AG08395 (cell line): ENCODE measurements at places on chromosomes 16 and 17.

DNA sequence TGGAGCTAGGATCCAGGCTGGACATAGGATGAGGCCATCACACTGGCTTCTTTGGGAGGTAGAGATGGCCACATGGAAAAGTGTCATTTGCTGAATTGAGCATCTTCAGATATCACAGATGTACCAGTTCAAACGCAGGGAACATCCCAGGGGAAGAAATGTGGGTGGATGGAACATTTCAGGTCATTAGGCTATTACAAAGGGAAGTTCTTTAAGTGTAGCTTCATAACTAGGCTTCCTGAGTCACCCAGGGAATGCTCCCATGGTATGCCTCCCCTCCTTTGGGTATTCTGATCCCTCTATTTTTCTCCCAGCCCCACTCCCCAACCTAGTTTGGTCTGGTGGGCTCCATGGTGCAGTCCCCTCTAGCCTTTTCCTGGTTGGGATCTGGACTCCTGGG lies 69.8 kb upstream of the IRX3 start:
- DNase-seq = no peak

DNA sequence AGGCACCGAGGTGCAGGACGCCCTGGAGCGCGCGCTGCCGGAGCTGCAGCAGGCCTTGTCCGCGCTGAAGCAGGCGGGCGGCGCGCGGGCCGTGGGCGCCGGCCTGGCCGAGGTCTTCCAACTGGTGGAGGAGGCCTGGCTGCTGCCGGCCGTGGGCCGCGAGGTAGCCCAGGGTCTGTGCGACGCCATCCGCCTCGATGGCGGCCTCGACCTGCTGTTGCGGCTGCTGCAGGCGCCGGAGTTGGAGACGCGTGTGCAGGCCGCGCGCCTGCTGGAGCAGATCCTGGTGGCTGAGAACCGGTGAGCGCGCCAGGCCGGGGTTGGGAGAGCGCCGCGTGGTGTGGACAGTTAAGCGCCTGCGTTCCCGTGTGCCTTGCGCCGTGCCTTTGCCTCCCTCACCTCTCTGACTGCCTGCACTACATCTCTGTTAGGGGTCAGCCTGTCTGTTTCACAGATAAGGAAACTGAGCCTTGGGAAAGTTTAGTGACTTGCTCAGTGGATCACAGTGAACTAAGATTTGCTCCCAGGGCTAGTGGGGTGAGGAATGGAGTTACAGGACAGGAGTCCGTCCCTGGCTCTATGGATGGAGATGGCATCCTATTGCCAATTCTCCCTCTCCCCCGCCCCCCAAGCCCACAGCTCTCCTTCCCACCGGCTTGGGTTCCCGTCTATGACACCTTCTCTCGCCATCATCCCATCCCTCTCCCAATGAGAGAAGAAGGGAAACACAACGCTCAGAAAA lies 880 bp downstream of the SARM1 start:
- DNase-seq = peak; percentile 31

GRCh38 chr16:84884596-84885341 lies 65.0 kb downstream of the CRISPLD2 start:
- no peak for DNase-seq

- no peak for DNase-seq
These were observed 4.6 kb downstream of the ANKRD40 start for GRCh38 chr17:50703162-50703561.

GRCh38 chr17:32909787-32910369 lies 18.1 kb upstream of the TMEM98 start:
- peak; percentile 88 for DNase-seq

DNA sequence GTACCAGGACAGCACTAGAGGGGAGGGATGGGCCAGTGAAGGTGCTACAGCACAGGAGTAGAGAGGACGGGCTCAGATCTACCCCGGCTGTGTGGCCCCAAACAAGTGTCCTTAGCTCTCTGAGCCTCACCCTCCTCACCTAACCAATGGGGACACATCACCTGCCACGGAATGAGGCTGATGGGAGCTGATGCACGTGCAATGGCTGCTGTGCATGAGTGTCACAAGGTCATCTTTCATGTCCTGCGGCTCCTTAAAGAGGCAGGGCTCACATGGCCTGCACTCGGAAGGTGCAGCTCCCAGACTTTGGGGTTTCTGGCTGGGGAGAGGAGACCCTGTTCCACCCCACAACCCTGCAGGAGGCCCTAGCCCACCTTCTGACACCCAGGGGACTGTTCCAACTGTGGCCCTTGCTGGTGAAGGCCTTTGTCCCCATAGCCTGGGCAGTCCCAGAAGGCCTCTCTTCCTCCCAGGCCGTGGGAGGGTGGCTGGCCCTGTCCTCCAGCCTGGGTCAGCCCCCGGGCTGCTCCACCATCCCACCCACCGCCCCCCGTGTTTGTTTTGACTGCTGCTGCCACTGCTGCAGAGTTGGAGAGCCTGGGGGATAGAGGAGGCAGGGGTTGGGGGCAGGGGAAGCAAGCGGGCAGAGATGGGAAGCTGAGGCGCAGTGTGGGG lies 10.5 kb downstream of the HAP1 start:
- DNase-seq = no peak

- no peak for DNase-seq
These were observed 101.8 kb downstream of the CBLN1 start for GRCh38 chr16:49179714-49180330.

- DNase-seq = no peak
These were observed 136.9 kb downstream of the RBFOX3 start for GRCh38 chr17:79473876-79474440.

GRCh38 chr17:39605492-39606433 lies 2.0 kb downstream of the NEUROD2 start:
- DNase-seq = no peak

- peak; percentile 20 for DNase-seq
These were observed 110.5 kb downstream of the PMP22 start for GRCh38 chr17:15154618-15155017.

- DNase-seq = no peak
These were observed 28.3 kb upstream of the CDH15 start for GRCh38 chr16:89143201-89143741.

GRCh38 chr16:11386791-11387546 lies 41.7 kb downstream of the RMI2 start:
- peak; percentile 74 for DNase-seq

GRCh38 chr16:67543036-67543435 lies 14.4 kb downstream of the RIPOR1 start:
- no peak for DNase-seq

DNA sequence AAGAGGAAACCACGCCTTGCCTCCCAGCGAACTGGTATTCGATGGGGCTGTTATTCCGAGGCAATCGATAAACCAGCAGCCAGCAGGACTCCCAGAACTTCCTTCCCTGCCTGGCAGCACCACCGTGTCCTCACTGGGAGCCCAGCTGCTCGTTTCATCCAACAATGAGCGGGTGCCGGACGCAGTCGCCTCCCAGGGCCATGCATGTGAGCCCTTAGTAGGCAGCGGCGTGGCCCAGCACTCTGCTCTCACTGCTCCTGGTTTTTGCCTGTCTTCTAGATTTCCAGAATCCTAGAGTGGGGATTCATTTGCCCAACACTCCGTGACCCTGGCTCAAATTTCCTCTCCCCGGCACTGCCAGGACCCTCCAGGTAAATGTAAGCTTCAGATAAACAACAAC lies 29.1 kb upstream of the RASD1 start:
- no peak for DNase-seq

DNA sequence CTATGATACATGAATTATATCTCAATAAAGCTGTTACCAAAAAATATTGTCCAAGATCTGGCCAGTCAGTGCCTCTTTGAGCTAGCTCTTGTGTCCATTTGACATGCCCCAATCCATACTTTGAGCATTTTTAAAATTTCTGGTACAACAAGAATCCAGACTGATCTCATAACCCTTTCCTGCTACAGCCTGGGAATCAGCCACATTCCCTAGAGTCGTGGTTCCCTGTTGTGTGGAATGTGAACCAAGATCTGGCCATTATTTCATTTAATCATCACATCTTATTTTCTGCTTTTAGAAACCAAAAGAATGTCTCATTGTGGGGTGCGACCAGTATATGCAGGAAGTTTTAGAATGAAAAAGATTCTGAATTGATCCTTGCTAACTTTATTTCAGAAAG lies 34.3 kb upstream of the RPRML start:
- DNase-seq = peak; percentile 54

DNA sequence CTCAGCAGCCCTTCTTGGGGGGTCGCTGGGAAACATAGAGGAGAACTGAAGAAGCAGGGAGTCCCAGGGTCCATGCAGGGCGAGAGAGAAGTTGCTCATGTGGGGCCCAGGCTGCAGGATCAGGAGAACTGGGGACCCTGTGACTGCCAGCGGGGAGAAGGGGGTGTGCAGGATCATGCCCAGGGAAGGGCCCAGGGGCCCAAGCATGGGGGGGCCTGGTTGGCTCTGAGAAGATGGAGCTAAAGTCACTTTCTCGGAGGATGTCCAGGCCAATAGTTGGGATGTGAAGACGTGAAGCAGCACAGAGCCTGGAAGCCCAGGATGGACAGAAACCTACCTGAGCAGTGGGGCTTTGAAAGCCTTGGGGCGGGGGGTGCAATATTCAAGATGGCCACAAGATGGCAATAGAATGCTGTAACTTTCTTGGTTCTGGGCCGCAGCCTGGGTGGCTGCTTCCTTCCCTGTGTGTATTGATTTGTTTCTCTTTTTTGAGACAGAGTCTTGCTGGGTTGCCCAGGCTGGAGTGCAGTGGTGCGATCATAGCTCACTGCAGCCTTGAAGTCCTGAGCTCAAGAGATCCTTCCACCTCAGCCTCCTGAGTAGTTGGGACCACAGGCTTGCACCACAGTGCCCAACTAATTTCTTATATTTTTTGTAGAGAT lies 3.4 kb downstream of the STH start:
- peak; percentile 82 for DNase-seq

DNA sequence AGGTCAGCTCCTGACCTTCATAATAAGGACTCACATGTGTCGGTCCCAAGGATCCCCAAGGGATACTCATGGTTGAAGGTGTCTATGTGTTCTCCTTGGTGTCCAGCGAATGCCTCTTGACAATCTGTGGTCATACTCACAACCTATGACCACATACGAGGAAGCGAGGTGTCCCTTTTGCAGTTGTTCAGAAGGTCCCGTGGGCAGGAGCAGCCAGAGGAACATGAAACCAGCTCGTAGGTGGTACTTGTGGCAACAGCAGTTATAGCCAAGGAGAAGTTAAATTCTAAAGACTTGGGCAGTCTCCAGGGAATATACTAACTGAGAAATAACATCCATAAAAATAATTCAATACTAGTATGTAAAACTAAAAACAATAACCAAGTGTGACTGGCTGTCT lies 685.3 kb downstream of the WWOX start:
- no peak for DNase-seq

DNA sequence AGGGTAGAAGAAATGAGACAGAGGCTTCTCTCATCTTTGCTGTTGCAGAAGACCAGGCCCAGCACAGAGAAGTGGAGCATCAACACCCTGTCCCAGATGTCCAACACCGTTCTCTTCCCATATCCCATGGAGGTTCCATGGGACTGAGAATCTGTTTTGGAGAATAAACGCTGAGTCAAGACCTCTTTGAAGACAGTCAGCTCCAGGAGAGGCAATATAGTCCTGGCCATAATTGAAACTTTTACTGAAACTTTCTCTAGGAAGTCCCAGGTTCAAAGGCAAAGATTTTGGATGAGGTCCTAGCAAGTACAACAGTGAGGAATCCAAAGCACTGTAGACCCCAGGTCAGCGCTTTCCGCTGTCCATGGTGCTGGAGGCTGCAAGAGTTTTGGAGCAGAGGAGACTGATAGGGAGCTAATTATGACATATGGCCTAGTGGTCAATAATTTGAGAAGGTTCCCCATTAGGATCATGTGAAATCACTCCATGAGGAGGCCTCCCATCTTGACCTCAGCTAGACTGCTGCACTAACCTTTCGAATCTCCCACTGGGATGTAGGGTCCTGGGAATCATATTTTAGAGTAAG lies 36.0 kb downstream of the OSBPL7 start:
- peak; percentile 12 for DNase-seq

DNA sequence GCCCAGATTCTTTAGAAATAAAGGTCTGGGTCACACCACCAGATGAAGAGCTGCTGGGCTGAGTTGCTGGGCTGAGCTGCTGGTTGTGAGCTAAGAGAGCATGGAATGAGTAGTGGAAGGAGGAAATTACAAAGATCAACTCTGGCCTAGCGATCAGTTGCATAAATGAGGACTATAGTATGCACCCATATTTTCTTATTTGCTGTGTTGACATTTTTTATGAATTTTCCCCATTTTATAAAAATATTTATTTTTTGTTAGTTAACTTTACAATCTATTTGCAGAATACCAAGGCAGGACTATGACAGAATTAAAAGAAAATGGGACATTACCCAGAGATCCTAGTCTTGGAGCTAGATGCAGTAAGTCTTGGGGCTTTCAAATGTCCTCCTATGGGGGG lies 23.6 kb upstream of the SLC13A2 start:
- no peak for DNase-seq

GRCh38 chr17:77572851-77573250 lies 385.7 kb upstream of the TNRC6C start:
- DNase-seq = no peak

- no peak for DNase-seq
These were observed 205.1 kb upstream of the MAF start for GRCh38 chr16:79805621-79806020.

- no peak for DNase-seq
These were observed 55.9 kb downstream of the CDK12 start for GRCh38 chr17:39517224-39517623.

GRCh38 chr17:76121932-76122430 lies 18.4 kb upstream of the EXOC7 start:
- DNase-seq = no peak

DNA sequence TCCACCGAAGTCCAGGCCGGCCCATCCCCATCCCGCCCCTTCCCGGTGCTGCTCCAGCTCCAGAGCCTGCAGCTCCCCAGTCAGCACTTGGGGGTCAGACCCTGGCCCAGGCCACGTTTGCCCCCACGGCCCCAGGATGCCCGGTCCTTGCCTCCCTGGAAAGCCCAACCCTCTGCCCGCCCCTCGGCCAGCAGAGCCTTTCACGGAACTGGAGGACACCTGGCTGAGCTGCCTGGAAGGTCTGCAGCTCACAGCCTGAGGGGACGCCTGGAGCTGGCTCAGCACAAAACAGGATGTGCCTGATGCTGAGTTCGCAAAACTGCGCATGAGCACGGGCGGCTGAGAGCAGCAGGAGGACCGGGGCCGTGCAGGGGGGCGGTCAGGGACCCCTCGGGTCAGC lies 29.7 kb upstream of the SSTR5 start:
- DNase-seq = no peak

- DNase-seq = peak; percentile 66
These were observed 9.3 kb upstream of the WBP2 start for GRCh38 chr17:75864448-75864871.
